ENCODE measurements at places on chromosomes 11 and 22.

- no peak for DNase-seq
These were observed 20.4 kb downstream of the FAM168A start for GRCh38 chr11:73577496-73577917.

DNA sequence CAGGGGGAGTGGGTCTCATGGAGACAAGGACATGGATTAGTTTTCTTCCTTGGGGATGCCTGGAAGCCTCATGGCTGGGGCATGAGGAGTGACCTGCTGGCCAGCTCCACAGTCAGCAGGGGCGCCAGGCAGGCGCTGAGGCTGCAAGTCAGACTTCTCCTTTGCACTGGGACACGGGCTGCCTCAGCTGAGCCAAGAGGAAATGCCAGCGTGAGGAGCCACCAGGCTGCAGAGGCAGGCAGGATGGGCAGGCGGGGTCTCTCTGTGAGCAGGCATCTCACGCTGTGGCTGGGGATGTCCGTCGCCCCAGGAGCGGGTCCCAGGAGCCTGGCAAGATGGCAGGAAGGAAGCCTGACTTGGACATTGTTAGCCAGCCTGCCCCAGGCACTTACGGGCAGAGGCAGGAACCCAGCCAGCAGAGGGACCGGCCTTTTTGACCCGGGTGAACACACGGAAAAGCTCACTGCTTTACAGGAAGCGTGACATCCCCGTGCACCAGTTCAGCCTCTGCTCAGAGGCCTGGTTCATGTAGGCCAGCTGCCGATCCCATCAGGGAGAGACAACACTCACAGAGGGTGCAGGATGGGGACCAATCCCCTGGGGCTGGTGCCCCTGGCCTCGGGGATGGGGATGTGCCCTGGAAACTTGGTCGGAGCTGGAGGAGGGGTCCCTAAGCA is 10.2 kb downstream of the GNB1L start:
- peak; percentile 14 for DNase-seq

DNA sequence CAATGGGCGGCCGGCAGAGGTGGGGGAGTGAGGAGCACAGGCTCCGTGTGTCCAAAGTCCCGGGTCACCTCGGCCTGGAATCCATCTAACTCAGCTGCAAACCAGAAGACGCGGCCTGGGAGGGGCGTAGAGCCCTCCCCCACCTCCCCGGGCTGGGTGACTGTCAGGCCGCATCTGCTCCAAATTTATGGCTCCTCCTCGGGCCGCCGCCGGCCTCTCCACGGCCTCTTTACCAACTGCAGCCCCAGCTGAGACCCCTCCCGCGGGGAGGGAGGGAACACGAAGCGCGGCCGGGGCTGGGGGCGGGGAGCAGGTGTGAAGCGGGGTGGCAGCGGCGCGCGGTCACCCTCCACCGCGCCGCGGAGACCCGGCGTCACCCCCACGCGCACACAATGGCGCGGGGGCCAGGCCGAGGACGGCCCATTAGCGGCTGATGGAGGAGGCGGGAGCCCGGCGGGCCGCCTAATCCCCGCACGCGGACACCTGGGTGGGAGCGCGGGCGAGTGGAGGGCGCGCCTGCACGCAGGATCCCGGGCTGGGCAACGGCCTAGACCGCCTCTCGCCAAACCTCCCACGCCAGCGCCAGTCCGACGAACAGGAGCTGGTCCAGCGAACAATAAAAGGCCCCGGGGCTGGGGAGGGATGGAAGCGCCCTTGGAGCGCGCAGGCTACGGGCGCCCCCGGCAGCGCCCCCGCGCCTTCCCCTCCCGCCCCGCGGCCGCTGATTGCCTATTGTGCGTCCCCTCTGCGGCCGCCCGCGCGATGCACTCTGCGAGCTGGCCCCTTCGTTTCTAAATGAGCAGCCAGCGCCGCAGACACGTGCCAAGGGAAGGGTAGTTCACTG is 25.9 kb upstream of the ROBO3 start:
- no peak for DNase-seq

- DNase-seq: peak; percentile 54
These were observed 8.3 kb upstream of the MIEF1 start for GRCh38 chr22:39493759-39494158.

GRCh38 chr11:91608677-91609076 is 615.9 kb upstream of the FAT3 start:
- no peak for DNase-seq

DNA sequence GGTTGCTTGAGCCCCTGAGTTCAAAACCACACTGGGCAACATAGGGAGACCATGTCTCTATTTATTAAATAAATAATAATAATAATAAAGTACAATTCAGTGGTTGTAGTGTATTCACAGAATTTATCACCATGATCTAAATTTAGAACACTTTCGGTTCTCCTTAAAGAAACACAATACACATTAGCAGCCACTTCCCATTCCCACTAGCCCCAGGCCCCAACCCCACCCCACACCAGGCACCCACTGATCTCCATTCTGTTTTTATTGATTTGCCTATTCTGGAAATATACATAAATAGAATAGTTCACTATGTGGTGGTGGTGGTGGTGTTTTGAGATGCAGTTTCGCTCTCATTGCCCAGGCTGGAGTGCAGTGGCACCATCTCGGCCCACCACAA is 45.7 kb downstream of the BCL2L13 start:
- no peak for DNase-seq

- peak; percentile 46 for DNase-seq
These were observed 8.0 kb downstream of the VSTM5 start for GRCh38 chr11:93842461-93842860.
